Psoas muscle (tissue), 8 donors: ENCODE measurements at places on chromosomes 3 and 15. TPM values are rescaled to one million over a fixed set of nuclear protein-coding genes. Genes with fewer than 3 reads are reported as not detected.

DNA sequence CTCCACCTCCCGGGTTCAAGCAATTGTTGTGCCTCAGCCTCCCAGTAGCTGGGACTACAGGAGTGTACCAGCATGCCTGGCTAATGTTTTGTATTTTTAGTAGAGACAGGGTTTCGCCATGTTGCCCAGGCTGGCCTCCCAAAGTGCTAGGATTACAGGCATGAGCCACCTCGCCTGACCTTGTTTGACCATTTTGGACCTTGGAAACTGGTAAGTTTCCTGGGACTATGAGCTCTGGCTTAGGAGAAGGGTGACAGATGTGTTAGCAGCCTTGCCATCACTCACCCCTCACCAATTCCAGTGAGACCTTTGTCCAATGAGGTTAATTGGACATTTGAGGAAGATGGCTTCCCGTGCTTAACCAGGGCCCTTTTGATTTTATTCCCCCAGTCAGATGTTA lies 19.9 kb downstream of the DNASE1L3 start:
- DNase-seq: no peak

GRCh38 chr3:81967393-81967792 lies 205.9 kb upstream of the GBE1 start:
- DNase-seq: no peak

GRCh38 chr15:75151214-75152128 lies 50.2 kb upstream of the C15orf39 start:
- no peak for DNase-seq

GREM1 gene
- total RNA-seq: 2.0 TPM

TMCO5A gene
- not detected for total RNA-seq

LRRN1 gene
- total RNA-seq: 12.6 TPM

DNA sequence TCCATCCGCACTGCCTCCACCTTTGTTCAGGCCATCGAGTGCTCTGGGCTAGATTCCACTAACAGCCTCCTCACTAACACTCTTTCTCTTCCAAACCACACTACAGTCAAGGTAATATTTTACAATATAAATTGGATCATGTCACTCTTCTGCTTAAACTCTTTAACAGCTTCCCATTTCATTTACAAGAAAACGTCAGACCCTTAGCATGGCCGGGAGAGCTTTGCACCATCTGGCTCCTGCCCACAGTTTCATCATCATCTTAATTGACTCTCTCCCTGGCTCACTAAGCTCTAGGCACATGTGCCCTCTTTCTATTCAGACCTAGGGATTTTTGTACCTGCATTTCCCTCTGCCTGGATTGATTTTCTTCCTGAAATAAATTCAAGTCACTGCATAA lies 354.7 kb downstream of the FGF12 start:
- DNase-seq: no peak

GRCh38 chr15:97678656-97679055 lies 281.8 kb upstream of the ARRDC4 start:
- DNase-seq: no peak

DNA sequence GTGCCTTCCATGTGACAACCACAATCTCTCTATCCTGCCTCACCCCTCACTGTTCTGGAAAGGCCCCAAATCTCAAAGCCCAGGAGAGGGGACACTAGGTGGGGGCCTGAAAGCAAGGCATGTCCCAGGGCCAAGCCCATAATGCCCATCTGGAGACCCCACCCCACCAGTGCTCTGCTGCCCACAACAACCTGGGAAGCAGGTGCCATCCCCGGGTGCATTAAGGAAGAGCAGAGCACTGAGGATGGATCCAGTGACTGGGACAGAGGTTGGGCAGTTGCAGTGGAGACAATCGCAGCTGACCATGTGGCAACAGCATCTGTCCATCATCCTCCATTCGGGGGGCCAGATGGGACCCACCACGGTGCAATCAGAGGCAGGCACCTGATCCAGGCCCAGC lies 106.2 kb upstream of the PRR20G start:
- DNase-seq: no peak

DNA sequence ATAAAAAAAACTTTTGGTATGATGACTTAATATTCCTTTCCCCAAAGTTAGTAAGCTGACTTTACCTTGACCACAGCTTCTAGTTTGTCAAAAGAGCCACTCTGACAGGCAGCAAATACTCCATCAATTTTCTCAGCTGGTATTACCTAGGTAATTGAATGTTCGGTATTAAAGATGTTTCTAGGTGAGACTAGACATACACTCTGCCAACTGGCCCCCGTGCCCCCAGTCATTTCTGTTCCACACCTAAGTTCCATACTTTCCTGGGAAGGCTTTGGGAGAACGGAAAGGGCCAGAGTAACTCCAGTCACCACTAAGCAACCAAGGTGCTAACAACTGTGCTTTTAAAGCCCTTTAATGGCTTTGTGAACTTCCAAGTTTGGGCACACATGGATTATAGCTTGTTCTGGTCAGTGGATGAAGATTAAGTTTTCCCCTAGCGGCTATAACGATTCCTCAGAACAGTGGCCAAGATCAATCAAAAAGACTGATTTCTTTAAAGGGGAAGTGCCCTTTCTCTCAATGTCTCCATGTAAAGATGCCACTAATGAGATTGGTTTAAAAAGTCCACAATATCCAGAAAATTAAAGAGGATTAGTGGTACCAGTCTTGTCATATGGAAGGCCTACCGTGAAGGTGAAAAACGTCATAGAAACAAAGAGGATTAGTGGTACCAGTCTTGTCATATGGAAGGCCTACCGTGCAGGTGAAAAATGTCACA lies 7.0 kb downstream of the EIF4A2 start:
- DNase-seq: no peak

ARIH2 gene
- total RNA-seq: 125 TPM

GRCh38 chr3:83003917-83004316 lies 1242.5 kb upstream of the GBE1 start:
- no peak for DNase-seq

GRCh38 chr3:40096661-40097111 lies 212.8 kb upstream of the EIF1B start:
- DNase-seq: no peak

DNA sequence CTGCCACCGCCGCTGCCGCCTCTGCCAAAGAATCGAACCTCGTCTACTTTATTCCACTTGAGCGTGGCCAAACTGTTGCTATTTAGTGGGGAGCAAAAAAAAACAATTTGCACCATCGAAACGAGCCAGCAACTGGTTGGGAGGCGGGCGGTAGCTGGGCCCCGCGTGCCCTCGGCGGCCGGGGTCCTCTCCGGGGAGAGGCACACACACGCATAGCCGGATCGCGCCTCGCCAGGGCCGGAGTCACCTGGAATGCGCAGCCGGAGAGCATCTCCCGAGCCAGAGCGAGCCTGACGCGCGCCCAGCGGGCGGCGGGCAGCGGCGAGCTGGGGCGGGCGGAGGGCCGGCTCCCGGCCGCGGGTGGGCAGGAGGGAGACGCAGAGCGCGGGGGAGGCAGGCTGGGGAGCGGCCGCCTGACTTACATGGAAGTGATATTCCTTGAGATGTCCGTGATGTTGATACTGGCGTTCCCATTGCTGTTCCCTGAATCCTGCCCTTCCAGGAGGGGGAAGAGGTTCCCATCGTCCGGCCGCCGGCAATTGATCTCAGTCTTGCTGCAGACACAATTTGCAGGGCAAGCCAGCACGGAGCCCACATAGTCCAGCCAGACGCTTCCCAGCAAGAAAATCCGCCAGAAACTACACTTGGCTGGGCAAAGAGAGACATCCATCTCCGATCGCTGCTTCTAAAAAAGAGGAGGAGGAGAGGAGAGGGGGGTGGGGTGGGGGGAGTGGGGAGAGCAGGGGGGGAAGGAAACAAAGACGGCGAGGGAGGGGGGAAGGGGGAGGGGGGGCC lies 858 bp downstream of the NTRK3 start:
- DNase-seq: peak; percentile 51

DNA sequence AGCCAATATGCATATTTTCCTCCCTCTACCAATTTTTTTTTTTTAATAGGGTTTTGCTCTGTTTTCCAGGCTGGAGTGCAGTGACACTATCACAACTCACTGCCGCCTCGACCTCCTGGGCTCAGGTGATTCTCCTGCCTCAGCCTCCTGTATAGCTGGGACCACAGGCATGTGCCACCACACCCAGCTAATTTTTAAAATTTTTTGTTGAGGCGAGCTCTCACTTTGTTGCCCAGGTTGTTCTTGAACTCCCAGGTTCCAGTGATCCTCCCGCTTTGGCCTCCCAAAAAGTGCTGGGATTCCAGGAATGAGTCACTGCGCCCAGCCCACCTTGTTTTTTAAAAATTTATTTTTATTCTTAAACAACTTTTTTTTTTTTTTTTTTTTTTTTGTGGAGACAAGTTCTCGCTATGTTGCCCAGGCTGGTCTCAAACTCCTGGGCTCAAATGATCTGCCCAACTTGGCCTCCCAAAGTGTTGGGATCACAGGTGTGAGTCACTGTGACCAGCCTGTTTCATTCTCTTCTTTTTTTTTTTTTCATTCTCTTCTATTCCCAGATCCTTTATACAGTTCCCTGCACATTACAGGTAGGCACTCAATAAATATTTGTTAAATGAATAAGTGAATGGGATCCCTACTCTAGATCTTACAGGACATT lies 40.5 kb upstream of the PIK3CB start:
- no peak for DNase-seq

CATSPER2 gene
- total RNA-seq: 1.4 TPM

- DNase-seq: peak; percentile 8
Observed at GRCh38 chr15:77009646-77010311, 14.9 kb downstream of the PSTPIP1 start.

DNA sequence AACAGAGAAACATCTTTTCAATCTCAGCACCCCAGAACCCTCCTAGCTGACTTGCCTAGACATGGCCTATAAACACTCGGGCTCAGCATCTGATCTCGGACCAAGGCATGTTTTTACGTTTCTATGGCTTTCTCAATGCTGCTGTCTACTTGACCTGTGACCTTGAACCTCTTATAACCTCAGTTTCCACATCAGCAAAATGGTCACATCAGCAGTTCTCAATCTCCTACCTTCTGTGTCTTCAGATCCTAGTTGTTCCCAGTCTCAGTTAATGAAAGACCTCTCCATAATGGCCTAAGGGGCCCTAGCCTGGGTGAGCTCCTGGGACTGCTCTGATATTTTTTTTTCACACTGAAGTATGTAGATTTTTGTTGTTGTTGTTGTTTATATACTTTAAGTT lies 39.6 kb downstream of the SSUH2 start:
- no peak for DNase-seq

GRCh38 chr3:100782906-100783305 lies 73.6 kb downstream of the TFG start:
- DNase-seq: no peak

GRCh38 chr3:20072422-20072821 lies 32.2 kb downstream of the KAT2B start:
- DNase-seq: no peak

AADACL2 gene
- not detected for total RNA-seq

DNA sequence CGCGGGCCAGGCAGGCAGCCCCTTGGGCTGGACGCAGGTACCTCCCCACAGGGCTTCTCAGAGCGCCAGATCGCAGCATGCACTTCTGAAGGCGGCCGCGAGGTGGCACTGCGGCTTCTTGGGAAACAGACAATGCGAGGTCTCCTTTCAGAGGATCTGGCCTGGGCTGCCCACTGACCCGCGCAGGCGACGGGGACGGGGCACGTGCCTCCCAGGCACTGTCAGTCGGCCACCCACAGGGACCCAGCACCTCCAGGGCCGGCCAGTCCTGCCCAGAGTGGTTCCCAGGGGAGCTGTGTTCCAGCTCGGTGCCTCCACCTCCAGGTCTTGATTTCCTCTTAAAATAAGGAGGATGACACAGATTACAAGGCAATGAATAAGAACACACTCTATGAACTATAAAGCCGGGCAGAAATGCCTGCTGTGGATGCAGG lies 24.4 kb upstream of the TXNRD3 start:
- peak; percentile 88 for DNase-seq

CCDC33 gene
- total RNA-seq: not detected

DNA sequence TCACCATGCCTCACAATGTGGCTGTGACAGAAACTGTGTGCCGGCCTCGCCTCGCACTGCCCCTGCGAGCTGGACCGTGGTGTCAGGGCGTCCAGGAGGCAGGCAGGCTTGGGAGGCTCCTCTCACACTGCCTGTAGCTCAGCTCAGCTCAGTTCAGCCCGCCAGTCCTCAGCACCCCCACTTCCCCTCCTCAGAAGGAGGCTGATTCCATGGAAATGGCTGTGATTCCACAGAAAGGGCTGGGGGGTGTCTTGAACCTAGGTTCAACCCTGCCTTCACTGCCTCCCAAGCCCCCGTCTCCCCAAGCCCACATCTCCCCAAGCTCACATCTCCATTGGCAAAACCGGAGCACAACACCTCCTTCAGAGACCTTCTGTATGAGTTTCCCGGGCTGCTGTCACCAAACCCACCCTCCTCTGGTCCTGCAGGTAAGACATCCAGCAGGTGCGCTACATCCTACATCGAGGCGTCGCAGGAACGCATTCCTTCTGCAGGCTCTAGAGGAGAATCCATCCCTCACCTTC lies 94.0 kb downstream of the OCA2 start:
- DNase-seq: no peak

- no peak for DNase-seq
Observed at GRCh38 chr3:73235768-73236167, 174.3 kb downstream of the EBLN2 start.

ERICH6 gene
- total RNA-seq: not detected

GABRA5 gene
- total RNA-seq: not detected

ZNF621 gene
- 9.1 TPM for total RNA-seq

PRICKLE2 gene
- total RNA-seq: 4.9 TPM

- DNase-seq: no peak
Observed at GRCh38 chr3:14329116-14329830, 73.1 kb upstream of the SLC6A6 start.

USP13 gene
- 324 TPM for total RNA-seq

DNA sequence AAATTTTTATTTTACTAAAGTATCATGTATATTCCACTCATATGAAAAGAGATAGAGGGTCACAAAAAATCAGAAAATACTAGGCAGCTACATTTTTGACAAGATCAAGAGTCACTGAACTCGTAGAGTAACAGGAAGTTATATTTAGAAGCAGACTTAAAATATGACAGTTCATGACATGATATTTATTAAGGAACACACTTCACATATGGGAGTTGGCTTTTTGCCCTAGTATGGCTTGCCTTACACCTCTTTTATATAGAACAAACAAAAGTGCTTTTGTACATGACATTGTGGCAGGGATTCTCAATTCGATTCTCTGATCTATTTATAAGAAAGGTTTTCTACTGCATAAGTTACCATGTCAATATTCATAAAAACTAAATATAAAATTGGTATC lies 80.1 kb upstream of the GBE1 start:
- DNase-seq: no peak

GRCh38 chr3:195178124-195178910 lies 92.6 kb downstream of the XXYLT1 start:
- no peak for DNase-seq

DNA sequence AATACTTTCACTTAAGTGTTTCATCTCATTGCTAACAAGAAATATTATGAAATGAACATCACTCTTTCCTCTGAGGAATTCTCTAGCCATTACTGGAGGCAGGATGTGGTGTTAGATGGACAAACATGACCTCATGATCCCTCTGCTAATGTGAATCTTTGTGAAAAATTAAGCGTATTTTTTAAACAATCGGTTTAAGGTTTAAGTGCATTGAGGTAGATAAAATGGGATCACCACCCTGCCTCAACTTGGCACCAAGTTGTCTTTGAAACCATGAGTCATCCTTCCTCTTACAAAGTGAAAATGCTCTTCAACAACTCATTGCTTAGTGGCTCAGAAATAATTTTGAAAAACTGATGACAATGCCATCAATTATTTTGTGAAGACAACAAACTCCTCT lies 76.0 kb upstream of the DCBLD2 start:
- no peak for DNase-seq
